ENCODE measurements at places on chromosomes 16 and 17.

DNA sequence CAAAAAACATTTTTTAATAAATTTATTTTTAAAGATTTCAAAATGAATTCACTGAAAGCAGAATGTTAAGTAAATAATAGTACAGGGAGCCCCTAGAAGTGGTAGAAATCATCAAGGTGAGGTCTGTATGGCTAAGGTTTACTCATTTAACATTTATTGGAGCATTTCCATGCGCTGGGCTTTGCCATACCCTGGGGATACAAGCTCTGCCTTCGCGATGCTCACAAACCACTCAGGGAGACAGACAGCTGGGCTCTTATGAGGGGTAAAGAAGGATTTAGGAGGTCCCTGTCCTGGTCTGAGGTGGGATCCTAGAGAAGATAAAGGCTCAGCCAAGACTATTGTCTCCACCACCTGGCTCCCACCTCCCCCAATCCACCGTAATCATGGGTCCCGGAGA is 11.3 kb upstream of the LPCAT2 start:
- no peak for DNase-seq

DNA sequence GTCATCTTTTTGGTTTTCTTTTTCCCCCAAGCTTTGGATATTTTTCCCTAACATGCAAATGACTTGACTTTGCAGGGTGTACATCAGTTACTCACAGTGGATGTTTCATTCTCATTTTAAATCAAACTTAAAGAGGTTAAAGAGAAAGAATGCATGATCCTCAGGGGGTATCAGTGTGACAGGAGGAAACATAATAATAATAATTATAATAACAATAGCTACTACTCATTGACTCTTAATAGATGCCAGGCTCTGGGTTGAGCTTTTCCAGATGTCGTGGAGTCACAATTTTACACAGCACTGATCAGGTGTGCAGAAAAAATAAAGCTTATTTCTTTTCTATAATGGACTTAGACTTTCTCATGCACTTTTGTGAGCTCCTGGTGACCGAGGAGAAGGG is 157.2 kb upstream of the CACNG3 start:
- DNase-seq = no peak

- peak; percentile 95 for DNase-seq
Measured at GRCh38 chr17:70168977-70169708, at the start of gene KCNJ2. Gene KCNJ2 (plus strand): TSS chr17:70169532. CDS start chr17:70175040, 5,508 bp downstream.

GRCh38 chr17:42521036-42521435 is 15.0 kb upstream of the NAGLU start:
- no peak for DNase-seq

GRCh38 chr17:1239210-1239609 is 31.0 kb upstream of the BHLHA9 start:
- DNase-seq = no peak

GRCh38 chr16:69712277-69712676 is 14.1 kb downstream of the NQO1 start:
- DNase-seq = no peak

All from globus pallidus (tissue), 1 donor.